ENCODE measurements at places on chromosomes 4 and X. TPM values are rescaled to one million over a fixed set of nuclear protein-coding genes. Genes with fewer than 3 reads are reported as not detected.

DNA sequence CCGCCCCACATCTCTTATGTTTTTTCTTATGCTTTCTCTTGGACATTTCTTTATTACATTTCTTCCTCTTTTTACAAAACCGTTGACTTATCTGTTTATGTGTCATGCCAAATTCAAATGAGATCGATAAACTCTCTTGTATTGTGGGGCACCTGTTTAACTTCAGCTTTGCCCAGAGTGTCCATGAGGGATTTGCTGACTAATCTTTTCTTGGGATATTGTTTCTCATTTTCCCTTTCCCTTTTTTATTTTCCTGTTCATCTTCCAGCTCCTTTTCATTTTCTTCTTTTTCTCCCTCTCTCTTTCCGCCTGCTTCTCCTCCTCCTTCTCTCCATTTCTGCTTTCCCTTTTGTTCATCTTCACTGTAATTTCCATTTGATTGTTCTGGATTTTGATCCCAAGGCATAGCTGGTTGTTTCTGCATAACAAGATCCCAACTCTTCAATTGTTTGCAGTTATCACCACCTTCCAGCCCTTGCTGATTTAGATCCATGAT lies 10.7 kb downstream of the TIMM8A start:
- no peak for DNase-seq

GRCh38 chr4:127852661-127853060 lies 28.0 kb upstream of the PLK4 start:
- DNase-seq, result no peak

Gene ZAR1
- not detected for total RNA-seq

Gene CNGA1
- total RNA-seq, result not detected

Gene GYPE
- total RNA-seq, result not detected

DNA sequence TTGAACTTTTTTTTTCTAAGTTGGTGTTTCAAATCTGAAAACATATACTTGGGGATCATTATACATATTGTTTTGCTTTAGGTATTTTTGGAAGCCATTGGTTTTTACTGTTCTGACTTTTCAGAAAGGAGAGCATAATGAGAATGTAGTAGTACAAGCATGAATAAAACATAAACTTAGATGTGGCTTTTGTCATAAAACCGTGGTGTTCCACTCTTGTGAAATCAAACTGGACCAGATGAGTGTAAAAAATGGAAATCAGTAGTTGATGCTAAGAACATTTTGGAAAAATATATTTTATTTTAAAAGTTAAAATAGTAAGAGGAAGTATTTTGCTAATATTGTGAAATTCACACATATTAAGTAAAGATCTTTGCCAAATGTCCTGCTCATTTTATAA lies 29.6 kb downstream of the GUCY1A1 start:
- DNase-seq, result no peak

GRCh38 chr4:7863911-7864681 lies 75.6 kb downstream of the AFAP1 start:
- no peak for DNase-seq
